ENCODE measurements at places on chromosomes 7 and 10.

DNA sequence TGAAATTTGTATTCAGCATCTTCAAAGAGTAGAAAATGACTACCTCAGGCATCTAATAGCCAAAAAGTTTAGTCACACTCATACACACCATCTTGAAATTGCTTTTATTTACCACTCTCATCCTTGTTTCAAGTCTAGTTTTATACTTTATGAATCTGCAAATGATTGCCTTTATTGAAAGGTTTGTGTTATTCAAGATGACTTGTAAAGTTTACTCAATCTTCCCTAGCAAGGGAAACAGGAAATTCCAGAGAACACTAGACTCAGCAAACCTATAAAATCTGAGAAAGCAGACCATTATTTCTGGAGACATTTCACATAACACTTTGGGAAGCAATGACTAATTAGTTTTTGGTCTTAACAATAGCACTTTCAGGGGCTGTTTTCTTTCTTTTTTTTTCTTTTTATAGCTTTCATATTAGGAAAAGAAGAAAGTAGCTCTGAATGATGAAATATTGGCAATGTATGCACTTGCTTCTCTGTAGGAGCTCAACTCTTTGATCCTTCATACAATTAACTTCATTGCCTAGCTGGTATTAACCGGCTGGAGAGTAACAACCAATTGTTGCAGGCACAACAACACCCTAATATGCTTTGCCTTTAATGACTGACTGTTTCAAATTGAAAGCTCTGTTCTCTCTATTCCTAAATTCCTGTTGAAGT lies 68.9 kb upstream of the HDAC9 start:
- DNase-seq, result no peak

- no peak for DNase-seq
These were observed 150.0 kb upstream of the FZD1 start for GRCh38 chr7:91114232-91114631.

GRCh38 chr7:94054130-94054529 lies 50.0 kb upstream of the BET1 start:
- DNase-seq, result no peak

GRCh38 chr7:17940951-17941431 lies 697 bp upstream of the SNX13 start:
- peak; percentile 5 for DNase-seq

- no peak for DNase-seq
These were observed 117.6 kb downstream of the DOCK4 start for GRCh38 chr7:112088484-112089016.

DNA sequence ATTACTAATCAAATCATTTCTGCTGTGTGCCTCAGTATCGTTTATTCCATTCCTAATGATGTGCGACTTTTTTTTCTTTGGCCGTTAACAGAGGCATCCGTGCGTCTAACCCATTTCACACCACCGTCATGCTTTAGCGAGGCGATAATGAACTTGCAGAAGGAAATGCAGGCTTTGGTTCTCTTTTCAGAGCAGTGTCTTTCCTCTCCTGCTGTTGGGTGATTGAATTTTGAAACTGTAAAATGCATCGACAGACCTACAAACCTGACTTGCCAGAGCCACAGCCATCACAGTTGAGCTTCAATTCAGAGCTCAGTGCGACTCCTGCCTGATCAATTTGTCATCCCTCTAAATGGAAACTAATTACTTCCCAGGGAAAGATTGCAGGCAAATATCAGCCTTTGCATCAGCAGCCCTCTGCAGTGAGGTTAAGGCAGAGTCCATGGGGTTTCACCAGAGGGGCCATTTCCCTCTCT lies 486.0 kb upstream of the GALNT17 start:
- peak; percentile 5 for DNase-seq

- no peak for DNase-seq
These were observed 40.8 kb downstream of the PAPOLB start for GRCh38 chr7:4820967-4821471.

DNA sequence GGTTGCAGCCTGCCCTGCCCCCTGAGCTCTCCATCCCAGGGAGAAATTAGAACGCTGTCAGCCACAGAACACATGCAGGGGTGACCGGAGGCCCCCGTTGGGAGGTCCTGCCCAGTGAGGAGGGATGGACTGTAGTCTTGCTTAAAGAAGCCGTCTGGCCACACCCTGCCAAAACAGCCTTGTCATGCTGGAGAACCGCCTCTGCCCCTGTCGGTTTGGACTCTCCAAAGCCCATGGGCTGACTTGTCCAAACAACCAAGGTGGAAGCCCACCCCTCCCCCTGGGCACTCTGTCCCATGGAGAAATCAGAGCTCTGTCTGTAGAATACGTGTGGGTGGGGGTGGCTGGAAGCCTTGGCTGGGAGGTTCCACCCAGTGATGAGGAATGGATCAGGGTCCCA lies 12.7 kb upstream of the TBATA start:
- no peak for DNase-seq

DNA sequence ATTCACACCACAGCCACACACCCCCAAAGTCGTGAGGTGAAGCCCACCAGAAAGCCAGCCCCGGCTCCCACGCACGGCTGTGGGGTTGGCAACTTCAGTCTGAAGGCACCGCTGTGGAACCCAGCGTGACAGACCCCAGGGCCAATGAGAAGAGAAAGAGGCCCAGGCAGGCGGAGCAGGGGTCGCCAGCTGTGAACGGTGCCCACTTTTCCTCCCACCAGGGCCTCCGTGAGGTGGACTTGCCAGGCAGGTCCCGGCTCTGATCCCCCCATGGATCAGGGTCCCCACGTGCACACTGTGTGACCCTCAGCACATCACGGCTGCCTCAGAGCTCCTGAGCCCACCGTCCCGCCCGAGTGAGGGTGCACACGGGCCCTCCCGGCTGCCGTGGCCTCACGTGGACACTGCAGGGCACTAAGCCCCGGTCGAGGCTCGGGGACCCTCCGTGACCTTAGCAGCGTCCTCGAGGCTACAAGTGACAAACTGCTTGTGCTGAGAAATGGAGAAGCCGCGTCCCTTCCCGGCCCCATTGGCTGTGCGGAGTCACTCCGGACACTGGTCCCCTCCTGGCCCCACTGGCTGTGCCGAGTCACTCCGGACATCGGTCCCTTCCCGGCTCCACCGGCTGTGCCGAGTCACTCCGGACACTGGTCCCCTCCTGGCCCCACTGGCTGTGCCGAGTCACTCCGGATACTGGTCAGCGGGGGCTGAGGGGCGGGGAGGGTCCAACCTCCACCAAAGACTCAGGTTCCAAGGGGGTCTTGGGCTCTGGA lies 72.4 kb upstream of the PDGFA start:
- no peak for DNase-seq
